ENCODE measurements at places on chromosomes 3 and 15.
A peak's percentile ranks its signal among the peaks of the same experiment; 100 is the strongest.

DNA sequence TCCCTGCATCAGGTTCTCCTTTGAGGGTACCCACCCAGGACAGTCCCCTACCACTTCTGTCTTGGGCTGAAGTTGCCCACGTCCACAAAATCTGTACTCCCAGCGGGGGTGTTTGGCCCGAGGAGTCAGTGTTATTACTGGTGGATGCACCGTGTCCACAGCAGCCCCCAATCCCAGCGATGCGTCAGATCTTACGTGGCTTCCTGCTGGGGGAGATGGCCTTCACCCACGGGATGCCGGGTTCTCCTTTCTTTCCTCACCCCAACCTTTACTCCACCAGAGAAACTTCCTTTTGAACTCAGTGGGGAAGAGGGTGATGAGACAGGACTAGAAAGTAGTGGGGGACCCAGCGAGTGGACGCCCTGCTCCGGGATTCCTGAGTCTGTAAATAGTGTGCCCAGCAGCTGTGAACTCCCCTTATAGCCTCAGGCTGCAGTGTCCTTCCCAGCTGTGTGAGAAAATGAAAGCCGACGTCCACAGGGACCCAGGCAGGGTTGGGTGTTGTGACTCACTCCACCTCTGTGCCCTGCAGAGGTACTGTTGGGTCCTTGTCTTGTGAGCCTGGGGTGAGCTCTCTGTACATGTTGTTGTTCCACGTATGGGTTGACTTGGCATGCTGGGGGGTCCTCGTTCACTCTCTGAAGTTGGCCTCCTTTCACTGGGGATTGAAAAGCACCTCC, 31.5 kb downstream of the CRTAP start:
- DNase-seq = no peak

- no peak for DNase-seq
These were observed 18.6 kb downstream of the TMEM158 start for GRCh38 chr3:45207446-45207845.

GRCh38 chr15:88376574-88377174, 90.5 kb downstream of the MRPL46 start:
- DNase-seq = peak; percentile 14

DNA sequence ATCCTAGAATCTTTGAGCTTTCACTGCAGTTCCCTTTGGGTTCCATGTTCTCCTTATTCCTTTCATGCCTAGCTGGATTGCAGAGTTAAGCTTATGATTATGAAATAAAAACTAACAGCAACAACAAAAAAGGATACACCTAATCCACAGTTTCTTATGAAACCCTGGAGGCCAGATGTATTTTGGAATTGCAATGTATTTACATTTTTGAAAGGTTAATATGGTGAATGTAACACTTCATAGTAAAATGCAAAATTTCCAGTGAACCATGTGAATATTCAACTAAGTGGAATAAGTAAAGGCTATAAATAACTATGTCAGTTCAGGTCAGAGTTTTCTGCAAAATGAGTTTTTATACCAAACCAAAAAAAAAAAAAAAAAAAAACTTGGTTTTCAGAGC, 65.8 kb upstream of the FLNB start:
- DNase-seq = no peak

- DNase-seq = peak; percentile 80
These were observed 343.2 kb upstream of the ADAMTS9 start for GRCh38 chr3:65030847-65031463.

DNA sequence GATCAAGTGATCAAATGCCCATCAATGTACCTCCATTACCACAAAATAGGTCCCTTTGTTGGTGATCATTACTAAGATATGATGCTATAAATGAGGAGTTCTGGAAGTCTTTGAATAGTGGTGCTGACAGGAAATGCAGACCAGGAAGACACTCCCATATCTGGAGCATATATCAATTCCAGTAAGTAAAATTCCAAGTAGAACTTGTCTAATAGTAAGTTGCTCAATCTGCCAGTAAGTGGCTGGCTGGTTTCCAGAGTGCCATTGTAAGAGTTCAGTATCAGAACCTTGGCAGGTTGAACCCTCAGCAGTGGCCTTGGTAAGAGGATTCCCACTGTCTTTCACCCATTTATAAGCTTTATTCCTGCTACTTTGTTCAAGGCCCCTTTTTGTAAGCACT, 379.9 kb upstream of the RBMS3 start:
- DNase-seq = no peak

DNA sequence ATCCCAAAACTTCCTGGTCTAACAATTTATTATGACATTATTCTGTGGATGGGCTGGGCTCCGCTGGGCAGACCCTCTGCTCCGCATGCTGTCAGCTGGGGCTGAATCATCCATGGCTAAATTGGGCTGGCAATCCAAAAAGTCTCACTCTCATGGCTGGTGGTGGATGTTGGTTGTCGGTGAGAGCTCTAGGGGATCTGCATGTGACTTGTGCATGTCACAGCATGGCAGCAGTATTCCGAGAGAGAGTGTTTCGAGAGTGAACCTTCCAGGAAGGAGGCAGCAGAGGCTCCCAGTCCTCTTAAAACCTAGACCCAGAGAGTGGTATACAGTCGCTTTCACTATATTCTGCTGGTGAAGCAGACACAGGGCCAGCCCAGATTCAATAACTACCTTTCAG, 9.9 kb downstream of the RARB start:
- DNase-seq = no peak

DNA sequence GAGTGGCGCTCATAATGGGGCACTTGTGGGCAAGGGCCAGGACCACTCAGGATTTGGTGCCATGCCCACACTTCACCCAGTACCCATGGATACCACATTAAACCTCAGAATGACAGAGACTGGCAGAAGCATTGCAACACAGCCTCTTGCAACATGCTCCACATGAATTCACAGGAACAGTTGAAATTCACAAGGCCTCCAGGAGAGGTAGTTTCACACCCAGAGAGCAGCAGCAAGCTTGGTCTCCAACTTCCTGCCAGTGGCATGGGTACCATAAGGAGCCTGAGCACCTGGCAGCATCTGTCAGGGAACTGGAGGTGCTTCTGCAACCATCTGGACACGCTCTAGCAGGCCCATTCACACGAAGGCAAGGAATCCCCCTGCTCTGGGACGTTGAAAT, 101.0 kb downstream of the OSBPL10 start:
- DNase-seq = no peak

- DNase-seq = peak; percentile 93
These were observed 40.9 kb downstream of the IRAK2 start for GRCh38 chr3:10205451-10206165.

GRCh38 chr3:197027896-197028727, 1.5 kb downstream of the MELTF start:
- peak; percentile 42 for DNase-seq

- DNase-seq = no peak
These were observed 38.2 kb upstream of the ITGA11 start for GRCh38 chr15:68470049-68470742.

- no peak for DNase-seq
These were observed 37.6 kb upstream of the RGMA start for GRCh38 chr15:93126599-93126998.

- peak; percentile 78 for DNase-seq
These were observed 66.4 kb downstream of the XXYLT1 start for GRCh38 chr3:195204360-195205163.

DNA sequence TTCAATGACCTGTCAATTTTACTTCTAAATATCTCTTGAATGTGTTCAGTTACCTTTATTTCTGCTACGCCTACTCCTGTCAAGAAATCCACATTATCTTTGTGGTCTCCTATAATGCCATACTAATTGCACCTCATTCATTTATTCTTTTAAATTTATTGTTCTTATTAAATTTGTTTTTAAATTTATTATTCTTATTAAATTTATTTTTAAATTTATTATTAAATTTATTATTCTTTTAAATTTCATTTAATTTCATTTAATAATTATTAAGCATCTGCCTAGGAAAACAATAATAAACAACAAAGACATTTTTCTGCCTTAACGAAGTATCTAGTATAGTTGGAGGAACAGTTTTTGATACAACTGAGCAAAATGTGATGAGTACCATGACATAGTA, 211.7 kb downstream of the ZPLD1 start:
- no peak for DNase-seq

- DNase-seq = no peak
These were observed 2.4 kb downstream of the TRPM1 start for GRCh38 chr15:31098953-31099740.

DNA sequence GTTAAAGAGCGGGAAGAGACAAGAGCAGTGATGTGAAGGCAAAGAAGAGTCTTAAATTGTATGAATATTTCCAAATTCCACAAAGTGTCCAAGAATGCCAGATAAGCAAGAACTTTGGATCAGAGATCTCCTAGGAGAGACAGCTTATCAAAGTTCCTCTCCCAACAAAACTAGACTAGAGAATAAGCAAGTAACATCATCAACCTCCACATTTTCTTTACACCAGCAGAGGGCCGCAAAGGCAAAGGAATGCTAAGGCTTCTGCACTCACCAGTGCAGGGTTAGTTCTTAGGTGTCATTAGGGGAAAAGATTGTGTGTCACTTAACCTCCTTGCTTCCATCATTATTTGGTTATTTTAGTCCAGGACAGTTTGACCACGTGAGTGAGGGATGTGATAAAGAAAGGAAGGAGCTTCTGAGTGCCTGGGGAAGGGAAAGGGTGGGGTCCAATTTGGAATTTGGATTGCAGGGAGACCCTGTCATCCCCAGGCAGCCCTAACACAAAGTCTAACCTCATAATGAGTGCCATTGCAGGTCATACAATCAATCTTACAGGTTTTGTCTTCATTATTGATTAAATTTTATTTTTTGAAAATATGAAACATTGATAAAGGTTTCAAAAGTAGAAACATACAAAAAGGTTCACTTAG, 7.5 kb upstream of the CMTM6 start:
- DNase-seq = peak; percentile 76

DNA sequence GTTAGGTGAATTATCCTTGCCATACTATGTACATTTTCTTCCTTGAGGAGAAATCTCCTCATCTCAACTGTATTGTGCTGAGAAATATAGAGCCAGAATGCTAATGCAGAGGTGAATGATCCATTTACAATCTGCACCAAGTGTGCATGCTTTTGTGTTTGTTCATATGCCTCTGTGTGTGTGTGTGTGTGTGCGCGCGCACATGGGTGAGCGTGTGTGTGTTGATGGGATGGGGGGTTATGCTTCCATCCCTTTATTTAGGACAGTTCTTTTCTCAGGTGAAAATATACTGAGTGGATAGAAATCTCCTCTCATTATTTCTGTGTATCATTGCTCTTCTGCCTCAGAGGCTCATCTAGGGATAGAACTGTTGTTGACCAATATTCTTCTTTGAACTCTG, 626.1 kb downstream of the MCTP2 start:
- no peak for DNase-seq

- DNase-seq = no peak
These were observed 172.1 kb upstream of the IL12A start for GRCh38 chr3:159816512-159816911.

DNA sequence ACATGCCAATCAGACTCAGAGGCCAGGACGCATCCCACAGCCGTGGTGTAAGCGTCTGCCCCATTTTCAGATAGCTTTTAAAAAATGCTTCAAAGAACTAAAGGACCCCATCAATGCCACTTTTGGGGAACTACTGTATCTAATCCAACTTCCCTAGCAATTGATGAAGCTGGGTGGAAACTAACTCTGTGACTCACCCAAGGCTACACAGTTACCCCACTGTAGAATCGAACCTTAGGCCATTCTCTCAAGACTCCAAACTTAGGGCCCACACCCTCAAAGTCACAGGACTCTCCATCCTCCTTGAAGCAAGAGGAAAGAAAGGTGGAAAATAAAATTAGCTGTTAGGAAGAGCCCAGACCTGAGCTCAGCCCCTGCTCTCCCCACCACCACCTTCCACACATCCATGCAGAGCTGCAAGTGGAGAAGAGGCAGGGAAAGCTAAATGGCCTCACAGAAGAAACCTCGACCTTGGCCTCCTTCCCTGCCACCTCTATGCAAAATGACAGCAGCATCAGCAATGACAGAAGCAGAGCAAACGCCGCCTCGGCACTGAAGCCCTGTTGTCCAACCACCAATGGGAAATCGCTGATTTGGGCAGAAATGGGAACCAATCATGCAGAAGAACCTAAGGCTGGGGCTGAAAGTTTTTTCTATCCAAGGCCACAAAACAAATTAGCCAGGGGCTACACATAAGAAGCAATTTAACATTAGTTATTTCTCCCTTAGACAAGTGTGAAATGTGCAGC, 22.2 kb downstream of the ANP32A start:
- DNase-seq = no peak

- peak; percentile 7 for DNase-seq
These were observed 209.8 kb upstream of the RBMS3 start for GRCh38 chr3:29070959-29071634.

GRCh38 chr3:52036829-52037228, 19.5 kb downstream of the DUSP7 start:
- DNase-seq = no peak

DNA sequence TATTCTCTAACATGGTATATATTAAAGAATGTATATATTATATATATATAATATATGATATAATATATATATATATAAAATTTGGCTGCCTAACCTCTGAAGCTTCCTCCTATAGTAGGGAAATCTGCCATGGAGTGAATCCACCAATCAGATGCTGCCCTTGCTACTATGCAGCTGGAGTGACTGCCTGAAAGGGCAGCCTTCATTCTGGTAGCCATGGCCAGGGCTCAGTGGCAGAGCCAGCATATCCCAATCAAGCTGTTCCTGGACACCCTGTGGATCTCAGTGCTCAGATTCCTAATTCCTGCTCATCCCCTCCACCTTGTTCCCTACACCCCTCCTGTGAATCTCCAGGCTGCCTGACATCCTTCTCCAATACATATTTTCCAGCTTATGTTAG, 2.2 kb upstream of the SH3GL3 start:
- DNase-seq = no peak

DNA sequence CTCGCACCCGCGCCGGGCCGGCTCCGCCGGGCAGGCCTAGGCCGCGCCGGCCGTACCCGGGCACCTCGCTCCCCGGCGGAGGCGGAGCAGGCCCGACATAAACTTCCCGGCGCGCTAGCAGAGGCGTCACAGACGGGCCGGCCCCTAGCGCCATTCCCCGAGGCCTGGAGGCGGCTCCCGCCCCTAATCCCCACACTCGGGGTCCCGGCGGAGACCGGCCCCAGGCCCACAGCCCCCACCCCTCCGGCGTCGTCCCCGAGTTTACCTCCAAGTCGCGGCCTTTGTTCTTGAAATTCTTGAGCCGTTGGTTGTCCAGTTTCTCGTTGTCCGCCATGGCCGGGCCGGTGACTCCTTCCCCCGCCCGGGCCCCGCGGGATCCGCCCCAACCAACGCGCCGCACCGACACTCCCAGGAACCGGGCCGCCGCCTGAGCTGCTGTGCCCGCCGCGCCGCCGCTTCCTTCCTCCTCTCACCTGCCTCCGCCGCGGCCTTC, 376 bp downstream of the KPNA4 start:
- DNase-seq = peak; percentile 78

GRCh38 chr3:41328926-41329325, 129.6 kb downstream of the CTNNB1 start:
- peak; percentile 26 for DNase-seq
